T-helper 22 cell (primary cell): ENCODE measurements at places on chromosomes 16 and 17.

- no peak for DNase-seq
Measured at GRCh38 chr17:29359777-29360176, 30.4 kb upstream of the TAOK1 start.

- no peak for DNase-seq
Measured at GRCh38 chr17:35588196-35588920, 1.2 kb downstream of the AP2B1 start.

DNA sequence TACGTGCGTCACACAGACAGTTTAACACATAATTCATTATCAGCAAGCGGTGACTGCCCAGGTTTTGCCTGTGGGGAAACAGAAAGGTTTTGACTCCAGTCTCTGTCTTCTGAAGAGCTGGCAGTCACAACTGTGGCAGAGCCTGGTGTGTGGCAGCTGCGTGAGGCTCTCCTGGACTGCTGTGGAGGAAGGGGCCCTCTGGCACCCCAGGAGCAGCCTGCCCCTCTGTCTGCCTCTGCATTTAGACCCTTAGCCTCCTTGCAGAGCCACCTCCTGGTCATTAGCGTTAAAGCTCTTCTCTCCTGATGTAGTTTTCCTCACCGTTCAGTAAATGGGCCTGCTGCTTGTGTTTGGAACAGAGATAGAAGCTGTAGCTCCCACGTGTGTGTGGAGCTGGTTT lies 10.9 kb downstream of the RAB40C start:
- no peak for DNase-seq

GRCh38 chr17:9671559-9671958 lies 26.2 kb downstream of the USP43 start:
- no peak for DNase-seq

GRCh38 chr16:264440-264951 lies 11.2 kb downstream of the RGS11 start:
- no peak for DNase-seq

DNA sequence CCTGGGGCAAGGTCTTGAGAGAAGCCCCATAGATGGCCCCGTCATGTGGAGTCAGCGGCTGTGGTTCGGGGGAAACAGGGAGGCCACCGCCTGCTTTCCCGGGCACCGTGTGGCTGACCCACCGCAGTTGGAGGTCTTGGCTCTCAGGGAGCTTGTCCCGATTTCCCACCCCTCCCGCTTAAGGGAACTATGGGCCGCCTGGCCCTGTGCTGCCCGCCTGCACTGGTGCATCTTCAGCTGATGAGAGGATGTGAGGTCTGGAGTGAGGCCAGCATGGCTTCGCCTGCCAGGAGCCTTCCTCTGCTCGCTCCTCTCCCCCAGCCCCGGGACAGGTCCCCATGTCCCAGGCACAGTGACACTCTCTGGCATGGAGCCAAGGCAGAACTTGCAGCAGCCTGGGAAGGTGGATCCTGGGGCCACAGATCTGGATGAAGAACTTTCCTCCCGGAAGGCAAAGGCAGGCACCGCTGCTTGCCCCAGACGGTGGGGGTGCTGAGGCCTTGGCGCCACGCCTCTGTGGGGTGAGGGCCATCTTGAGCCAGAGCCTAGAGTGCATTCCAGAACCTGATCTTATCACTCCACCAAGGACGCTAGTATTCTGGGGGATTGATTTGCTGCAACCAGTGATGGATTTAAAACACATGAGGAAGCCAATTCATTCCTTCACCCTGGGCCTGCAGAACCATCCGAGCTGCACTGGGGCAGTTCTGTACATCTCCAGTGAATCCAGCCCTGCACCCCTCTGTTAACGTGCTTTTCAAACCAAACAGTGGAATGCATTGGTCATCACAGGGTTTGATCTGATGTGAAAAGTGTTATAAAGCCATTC lies 178.6 kb upstream of the TNRC6C start:
- no peak for DNase-seq

GRCh38 chr17:13865650-13866049 lies 203.7 kb upstream of the COX10 start:
- no peak for DNase-seq

- no peak for DNase-seq
Measured at GRCh38 chr17:21017861-21018260, 24.9 kb downstream of the USP22 start.

GRCh38 chr17:58710948-58711552 lies 18.6 kb downstream of the RAD51C start:
- no peak for DNase-seq

DNA sequence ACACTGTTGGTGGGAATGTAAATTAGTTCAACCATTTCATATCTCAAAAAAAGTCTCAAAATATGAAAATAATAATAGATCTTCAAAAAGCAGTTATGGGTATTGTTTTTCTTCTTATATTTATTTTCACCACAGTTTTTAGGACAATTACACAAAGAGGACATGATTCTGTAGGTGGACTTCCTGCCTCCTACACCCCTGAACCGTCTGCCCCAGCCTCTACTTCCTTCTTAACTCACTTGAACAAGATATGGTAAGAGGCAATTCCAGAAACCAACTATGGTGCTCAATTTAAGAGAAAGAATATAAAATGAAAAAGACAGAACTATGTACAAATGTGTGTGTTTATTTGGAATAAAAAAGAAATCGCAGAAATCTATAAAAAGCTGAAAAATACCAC lies 74.1 kb upstream of the MON1B start:
- DNase-seq: no peak
